Mesenteric fat pad (tissue), 1 donor: ENCODE measurements at places on chromosomes 5 and 9.
A peak's percentile ranks its signal among the peaks of the same experiment; 100 is the strongest.

GRCh38 chr5:154826-155225 lies 36.5 kb upstream of the LRRC14B start:
- peak; percentile 45 for DNase-seq

GRCh38 chr5:154370119-154370518 lies 75.7 kb upstream of the SAP30L start:
- no peak for DNase-seq

- no peak for DNase-seq
Observed at GRCh38 chr9:76373173-76373783, 20.9 kb downstream of the RFK start.

DNA sequence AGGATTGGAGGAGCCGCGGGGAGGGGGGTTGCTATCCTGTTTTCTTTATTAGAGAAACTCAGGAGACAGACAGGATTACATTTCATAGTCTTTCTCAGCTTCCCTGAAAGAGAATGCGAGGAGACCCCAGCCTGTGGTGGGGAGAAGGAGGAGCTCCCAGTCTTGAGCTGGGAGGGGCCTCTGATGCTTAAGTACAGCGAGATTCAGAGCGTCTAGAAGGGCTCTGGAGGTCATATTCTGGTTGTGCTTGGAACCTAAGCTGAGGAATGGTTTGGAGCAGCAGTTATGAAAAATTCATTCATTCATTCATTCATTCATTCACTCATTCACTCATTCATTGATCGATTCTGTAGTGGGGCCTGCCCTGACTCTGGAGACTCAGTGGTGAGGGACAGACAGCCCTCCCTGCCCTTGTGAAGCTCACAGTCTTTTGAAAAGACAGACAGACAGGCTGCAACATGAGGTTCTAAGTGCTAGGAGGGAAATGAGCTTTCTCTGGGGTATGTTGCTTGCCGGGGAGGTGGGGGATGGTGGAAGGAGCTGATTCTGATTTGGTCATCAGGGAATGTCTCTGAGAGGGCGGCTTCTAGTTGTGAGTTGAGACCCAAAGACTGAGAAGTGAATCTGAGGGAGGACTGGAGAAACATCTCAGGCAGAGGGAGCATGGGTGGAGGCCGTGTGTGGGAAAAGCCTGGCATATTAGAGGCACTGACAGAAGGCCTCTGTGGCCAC lies 2.5 kb upstream of the SPRY4 start:
- DNase-seq, result peak; percentile 55

- DNase-seq, result no peak
Observed at GRCh38 chr5:57094753-57095683, 78.8 kb upstream of the GPBP1 start.

- no peak for DNase-seq
Observed at GRCh38 chr5:17441351-17441750, 56.7 kb upstream of the TAF11L2 start.

DNA sequence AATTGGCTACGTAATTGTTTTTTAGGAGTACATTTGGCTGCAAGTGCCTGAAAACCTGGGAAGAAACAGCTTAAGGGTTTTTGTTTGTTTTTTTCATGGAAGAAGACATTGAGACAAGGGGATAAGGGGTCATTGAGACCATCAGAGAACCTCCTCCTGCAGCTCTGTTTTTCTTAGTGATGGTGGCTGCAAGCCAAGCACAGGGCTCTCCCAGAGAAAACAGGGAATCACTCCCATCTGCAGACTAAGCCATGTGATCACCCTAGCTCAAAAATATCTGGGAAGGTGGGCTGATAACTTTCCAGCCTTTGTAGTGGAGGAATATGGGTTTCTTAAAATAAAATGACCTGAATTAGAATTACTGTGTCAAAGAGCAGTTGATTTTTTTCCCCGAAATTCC lies 25.1 kb downstream of the PALM2AKAP2 start:
- DNase-seq, result no peak

DNA sequence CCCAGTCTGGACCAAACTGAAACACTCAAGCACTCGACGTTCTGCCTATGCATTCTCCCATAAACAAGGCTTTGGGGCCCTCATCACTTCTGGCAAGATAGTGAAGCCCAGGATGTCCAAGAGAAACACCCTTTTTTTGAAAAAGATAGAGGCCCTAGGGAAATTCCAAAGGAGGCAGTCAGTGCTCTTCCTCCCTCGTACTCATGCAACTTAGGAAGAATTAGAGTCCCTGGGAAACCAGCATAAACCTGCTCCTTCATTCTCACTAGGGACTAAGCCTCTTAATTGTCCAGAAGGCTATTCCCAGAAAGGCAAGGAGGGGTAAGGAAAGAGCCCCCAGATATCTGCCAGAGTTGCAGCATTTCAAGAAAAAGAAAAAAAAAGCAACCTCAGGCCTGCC lies 7.8 kb upstream of the RUSC2 start:
- DNase-seq, result no peak
